ENCODE measurements at places on chromosomes 2 and 18.

DNA sequence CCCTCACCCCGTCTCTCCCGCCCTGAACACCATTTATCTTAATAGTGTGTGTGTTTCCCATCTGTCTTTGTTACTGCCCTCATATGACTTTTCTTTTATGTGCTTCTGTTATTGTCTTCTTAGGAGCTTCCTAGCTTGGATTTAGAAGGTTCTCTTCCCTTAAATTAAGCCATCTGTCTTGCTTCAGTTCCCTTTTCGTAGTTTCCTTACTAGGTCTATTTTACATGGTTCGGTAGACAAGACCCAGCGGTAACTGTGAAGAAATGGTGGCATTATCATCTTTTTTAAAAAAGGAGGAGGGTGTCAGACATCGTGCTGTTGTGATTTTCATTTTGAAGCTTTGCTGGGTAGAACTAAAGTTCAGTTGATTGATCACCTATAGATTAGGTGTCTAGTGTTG is 10.3 kb downstream of the NCK2 start:
- no peak for DNase-seq

- DNase-seq, result no peak
Measured at GRCh38 chr2:156935616-156936015, 321.9 kb upstream of the GALNT5 start.

DNA sequence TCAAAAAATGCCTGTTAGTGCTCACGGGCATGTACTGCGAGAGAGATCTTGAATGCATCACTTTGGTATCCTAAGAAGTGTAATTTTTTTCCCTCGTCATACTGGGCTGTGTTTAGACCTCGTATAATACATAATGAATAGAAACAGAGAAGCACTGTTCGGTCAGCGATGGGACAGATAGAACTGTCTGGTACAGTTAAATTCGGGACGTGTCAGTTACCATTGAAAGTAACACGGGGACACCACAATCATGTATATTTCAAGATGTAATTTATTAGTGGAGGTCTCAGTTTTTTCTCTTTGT is 1.8 kb downstream of the PKP4 start:
- no peak for DNase-seq

DNA sequence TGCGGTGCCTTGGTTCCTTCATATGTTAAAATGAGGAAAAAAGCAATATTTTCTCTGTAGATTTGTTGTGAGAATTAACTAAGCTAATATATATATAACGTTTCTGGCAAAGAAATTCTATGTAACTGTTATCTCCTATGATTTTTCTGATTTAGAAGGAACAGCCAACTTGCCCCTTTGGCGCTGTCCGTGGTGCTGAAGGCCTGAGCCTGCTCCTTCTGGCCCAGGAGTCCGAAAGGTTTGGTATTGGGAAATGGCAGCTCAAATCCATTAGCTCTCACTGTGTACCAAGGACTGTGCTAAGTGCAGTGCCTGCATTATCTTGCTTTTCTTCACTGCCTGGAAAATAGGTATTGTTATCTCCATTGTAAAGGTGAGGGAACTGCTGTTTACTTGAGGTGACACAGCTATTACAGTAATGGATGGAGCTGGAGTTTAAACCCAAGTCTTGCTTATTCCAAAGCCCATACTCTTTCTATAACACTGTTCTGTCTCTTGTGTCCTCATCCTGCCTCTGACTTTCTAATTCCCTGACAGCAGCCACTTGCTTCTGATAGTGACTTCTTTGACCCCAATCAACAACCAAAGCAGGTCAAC is 52.2 kb downstream of the C1QL2 start:
- DNase-seq, result no peak

- no peak for DNase-seq
Measured at GRCh38 chr2:233061591-233062450, 1.7 kb downstream of the INPP5D start.

DNA sequence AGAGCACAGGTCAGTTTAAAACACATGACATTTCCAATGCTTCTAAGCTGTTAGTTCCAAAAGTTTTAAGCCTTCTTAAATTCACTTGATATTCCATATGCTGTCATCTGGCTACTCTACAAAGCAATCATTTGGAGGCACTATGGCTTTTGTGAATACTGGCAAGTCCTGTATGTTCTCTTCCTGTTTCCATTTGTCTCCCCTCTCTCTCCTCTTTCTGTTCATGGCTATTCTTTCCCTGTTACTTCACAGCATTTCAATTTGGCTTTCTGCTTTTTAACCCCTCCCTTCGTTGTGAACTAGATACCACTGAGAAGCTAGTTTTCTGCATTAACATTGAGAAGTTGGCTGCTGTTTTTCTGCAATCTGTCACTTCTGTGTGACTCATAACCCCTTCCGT is 1337.2 kb upstream of the CELF4 start:
- DNase-seq, result no peak

- no peak for DNase-seq
Measured at GRCh38 chr2:190685333-190685732, 36.5 kb downstream of the NAB1 start.

DNA sequence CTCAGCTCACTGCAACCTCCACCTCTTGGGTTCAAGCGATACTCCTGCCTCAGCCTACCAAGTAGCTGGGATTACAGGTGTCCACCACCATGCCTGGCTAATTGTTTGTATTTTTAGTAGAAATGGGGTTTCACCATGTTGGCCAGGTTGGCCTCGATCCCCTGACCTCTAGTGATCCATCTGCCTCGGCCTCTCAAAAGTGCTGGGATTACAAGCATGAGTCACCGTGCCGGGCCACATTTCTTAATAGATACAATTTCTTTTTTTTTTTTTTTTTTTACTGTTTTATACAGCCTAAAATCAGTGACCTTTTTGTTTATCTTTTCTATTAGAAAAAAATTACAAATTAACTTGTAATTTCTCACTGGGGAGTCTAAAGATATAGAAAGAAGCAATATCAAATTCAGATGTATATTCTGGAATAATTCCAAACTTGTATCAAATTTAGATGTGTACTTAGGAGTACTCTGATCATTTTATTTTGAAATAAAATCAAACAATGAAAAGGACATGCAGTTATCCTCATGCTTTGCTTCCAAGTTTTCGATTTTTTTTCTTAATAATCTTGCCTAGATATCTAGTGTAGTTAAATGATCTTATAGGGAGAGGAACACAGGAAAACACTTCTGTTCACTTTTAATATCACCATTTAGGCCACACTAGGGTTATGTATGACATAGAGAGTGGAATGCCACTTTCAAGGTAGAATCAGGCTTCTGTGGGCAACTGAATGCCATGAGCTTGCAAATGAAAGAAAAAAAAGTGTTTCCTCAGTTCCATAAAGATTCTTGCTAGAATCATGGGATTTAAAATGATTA is 1089.3 kb downstream of the SUCLG1 start:
- no peak for DNase-seq

DNA sequence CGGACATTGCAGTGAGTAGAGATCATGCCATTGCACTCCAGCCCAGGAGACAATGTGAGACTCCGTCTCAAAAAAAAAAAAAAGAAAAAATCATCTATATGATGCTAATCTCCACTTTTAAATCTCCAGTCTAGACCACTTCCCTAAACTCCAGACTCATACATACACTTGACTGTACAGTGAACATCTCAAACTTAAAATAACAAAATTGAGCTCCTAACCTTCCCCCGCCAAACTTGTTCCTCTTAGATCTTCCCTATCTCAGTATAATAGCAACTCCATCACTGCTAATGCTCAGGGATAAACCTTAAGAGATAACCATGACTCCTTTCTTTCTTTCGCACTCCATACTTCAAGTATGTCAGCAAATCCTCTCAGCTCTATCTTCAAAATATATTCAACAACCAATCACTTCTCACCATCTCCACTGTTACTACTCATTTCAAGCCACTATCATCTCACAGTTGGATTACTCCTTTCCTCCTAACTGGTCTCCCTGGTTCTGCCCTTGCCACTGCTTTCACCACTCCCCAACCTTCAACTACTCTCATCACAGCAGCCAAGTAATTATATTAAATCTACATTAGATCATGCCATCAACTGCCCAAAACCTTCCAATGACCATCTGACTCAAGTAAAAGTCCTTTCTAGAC is 12.0 kb downstream of the MEMO1 start:
- no peak for DNase-seq

DNA sequence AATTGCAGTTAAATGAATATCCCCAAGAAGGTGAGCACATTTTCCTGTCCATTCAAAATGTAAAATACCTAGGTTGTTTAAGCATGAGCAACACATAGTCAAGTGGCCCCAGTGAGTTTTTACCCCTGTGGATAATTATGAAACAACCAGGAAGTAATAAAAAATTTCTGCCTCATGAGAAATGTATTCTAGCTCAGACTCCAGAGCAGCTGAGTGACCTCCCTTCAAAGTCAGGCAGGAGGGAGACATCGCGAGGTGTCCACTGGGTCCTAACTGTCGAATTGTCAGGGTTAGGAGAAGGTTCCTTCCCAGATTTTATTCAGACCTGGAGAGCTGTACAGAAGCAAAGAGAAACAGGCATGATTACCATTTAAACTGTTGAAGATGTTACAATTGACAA is 416.6 kb upstream of the SMIM21 start:
- DNase-seq, result no peak

DNA sequence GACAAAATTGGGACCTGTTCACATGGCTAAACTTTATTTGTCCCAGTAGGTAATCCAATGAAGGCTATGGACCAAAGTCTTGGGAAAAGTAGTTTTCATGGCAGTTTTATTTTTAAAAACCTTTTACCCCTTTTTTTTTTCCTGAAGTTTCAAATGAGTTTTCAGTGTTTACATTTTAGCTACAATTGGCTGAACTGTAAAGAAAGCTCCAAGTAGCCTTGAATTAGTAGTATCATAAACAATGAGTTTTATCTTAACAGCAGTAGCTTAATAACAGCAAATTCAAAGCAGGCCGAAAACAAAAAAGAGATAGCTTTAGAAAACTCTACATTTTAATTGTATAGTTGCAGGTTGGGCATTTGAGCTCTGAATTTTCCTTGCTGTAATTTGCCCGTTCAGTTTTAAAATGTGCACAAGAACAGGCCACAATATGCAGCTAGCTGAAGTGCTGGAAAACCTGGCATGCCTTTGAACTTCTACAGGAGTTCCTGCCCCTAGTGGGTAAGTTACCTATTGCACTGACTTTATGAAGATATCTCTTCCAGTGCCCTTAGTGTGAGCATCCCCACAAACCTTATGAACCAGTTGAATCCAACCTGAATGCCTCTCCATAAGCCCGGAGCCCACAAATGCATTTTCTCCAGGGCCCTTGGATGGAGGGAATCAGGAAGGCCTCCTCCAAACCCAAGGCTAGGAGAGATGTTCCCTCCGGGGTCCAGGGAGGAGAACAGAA is 106.7 kb downstream of the XRCC5 start:
- no peak for DNase-seq

- DNase-seq, result no peak
Measured at GRCh38 chr2:217481577-217481976, 521.2 kb downstream of the TNS1 start.

GRCh38 chr2:67839242-67839641 is 223.6 kb downstream of the C1D start:
- DNase-seq, result no peak

DNA sequence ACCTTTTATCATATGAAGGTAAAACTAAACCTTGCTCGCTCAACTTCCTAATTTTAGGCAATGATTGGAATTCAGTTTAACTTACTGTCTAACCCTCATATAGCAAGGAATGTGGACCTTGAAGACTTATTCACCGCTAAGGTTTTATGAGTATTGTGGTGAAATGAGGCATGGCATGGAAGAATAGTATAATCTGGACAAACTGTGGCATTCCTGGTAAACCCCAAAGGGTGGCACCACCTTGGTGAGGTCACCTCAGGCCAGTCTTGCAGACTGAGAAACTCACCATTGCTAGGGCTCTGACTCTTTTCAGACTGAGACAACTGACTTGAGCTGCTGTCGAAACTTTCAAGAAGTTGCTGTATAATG is 51.1 kb upstream of the EHBP1 start:
- DNase-seq, result no peak

DNA sequence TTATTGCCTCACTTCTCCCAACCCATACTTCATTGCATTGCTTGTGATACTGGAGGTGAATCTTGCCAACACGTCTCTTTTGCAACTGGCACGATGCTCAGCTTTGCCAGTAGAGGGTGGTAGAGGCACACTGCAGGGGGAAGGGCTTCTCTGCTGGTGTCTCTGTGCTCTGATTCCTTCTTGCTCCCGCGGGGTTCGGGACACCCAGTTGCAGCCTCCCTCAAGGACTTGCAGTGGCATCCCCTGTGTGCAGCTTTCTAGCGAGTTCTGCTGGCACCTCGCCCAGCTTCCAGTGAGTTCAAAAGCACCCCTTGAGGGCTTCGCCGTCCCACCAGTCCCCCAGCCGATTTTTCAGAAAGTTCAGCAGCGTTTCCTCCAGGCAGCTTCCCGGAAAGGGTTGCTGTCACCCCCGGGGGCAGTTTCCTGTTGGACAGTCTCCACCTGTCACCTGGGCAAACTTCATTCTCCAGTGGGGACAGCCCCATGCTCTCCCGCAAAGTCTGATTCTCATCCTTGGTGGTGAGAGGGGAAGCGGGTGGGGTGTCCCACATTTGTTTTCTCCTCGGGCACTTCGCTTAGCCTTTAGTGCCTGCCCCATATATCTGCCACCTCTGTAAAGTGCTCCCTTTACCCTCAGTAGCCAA is 35.4 kb upstream of the EN1 start:
- DNase-seq, result peak; percentile 72

DNA sequence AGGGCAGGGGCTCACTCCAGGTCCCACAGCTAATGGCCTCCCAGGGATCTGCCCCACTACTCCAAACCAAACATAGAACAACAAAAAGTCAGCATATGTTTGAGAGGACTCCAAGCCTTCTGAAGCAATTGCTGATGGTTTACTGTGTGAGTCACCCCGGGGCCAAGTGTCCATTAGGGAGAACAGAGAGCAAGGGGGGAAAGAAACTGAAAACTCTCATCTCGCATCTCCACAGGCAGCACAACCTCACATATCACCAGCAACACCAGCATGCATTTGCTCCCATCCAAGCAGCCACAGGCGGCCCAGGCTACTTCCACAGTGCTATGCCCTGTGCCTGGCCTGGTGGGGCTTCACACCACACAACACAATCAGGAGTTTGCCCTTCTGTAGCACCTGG is 39.1 kb downstream of the CYRIA start:
- DNase-seq, result no peak

DNA sequence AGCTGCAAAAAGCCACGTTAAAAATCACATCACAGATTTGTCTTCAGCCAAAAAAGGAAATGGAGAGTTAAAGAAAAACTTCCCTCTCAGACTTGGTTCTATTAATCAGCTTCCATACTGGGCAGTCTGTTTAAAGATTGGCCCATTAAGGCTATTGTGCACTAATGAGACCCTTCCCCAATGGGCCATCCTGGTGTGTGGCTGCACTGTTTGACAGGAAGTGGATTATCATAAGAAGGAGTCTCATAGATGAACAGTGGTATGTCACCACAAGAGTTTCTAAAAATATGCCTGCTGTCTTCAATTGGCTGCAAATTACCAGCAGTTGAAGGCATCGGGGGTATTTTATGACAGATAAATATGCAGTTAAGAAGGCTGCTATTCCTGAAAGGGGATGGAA is 247.6 kb upstream of the THSD7B start:
- DNase-seq, result no peak

Measured in CD4-positive, alpha-beta T cell treated with Interleukin-15 for 1 hour (primary cell).